DND-41 (cell line): ENCODE measurements at places on chromosomes 13 and 19.

DNA sequence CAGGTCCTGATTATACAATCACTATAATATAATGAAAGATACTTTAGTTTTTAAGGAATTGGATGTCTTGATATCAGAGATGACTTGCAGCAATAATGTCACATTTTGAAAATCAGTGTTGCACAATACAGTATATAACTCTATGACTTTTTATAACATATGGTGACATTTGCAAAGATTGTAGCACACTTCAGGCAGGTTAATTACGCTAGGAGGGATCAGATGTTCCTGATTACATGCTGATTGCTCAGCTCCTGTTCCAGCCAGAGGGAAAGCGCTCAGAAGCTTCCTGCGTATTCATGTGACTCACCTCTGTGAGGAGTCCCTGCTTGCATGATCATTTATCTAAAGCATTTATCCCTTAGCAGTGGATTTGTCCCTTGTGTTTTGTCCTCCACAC, 265.6 kb downstream of the GPC5 start:
- no peak for DNase-seq

- no peak for DNase-seq
Observed at GRCh38 chr19:12648088-12648487, 18.5 kb downstream of the MAN2B1 start.

DNA sequence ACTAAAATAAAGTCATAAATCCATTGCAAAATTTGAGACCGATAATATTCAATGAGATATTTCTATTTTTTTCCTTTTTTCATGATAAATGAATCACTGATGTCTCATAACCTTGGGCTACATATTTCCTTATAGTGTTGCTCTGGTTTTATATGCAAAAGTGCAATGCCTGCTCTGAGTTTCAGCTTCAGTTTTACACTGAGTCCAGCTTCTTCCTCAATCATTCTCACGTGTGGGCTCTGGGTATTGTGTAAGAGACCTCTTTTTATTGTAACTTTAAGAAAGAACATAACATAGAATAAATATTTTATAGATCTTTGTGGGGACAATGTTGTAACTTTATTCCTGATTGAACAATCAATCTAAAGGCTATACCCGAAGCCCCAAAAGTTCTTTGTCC, 280.2 kb upstream of the EDNRB start:
- DNase-seq = no peak

DNA sequence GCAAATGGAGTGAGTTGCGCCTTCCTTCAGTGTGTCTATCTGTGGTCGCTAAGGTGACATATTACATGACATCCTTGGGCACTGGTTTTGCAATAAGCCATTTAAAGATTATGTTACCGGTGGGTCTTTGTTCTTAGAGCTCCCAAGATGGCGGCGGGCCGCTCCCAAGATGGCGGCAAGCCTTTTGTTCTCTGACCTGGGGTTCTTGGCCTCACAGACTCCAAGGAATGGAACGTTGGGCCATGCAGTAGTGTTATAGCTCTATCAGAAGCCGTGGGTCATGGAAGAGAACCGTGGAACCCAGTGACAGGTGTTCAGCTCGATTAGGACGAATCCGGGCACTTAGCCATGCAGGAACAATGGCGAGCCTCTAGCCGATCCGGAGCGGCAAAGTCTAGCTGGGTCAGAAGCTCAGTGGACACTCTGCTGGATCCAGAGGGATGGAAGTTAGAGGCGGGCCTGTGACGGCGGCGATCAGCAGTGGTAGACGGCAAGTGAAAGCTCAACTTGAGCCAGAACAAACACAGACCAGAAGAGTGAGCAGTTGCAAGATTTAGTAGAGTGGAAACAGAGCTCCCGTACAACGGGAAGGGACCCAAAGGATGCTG, 188.6 kb downstream of the TEX29 start:
- DNase-seq = no peak

- DNase-seq = no peak
Observed at GRCh38 chr19:45352471-45352870, 11.9 kb downstream of the KLC3 start.

- no peak for DNase-seq
Observed at GRCh38 chr13:36601186-36601585, 72.6 kb upstream of the SERTM1 start.

- no peak for DNase-seq
Observed at GRCh38 chr19:38190793-38191192, 33.2 kb downstream of the DPF1 start.

DNA sequence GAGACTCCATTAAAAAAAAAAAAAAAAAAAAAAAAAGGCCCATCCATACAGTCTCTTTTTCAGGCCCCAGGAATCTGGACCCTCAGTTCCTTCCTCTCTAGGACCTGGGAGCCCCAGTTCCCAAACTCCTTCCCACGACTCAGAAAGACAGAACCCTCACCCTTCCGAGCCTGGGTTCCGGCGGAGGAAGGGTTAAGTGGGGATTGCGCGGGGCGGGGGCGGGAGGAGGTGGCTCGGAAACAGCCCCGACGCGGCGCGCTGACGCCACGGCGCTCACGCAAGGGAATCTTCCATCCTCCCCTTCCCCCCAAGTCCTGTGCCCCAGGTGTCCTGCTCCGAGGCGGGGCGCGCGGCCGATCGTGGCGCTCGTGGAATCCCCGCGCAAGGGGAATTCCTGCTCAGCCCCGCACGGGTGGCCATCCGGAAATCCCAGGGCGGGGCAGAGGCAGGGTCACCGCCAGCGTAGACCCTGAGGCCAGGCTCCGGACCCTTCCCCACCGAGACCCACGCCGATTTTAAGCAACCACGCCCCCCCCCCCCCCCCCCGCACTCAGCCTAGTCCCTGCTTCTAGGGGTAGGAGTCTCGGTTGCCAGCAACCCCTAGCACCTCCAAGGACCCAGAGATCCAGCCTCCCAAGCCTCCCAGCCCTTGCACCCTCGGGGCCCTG, 659 bp downstream of the NFKBID start:
- peak; percentile 84 for DNase-seq

- no peak for DNase-seq
Observed at GRCh38 chr13:40931719-40932118, 87.4 kb downstream of the ELF1 start.

DNA sequence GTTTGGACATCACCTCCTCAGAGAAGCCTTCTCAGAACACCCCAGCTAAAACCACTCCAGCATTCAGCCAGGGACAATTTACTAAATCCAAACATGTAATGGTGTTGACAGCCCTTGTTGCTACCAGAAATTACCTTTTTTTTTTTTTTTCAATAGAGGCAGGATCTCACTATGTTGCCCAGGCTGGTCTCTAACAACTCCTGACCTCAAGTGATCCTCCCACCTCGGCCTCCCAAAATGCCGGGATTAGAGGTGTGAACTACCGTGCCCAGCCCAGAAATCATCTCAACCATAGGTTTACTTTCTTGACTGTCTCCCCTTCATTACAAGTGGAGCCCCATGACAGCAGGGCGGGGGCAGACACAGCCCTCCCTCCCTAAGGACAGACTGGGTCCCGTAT, 9.2 kb downstream of the CLIP3 start:
- no peak for DNase-seq

GRCh38 chr13:110240352-110240751, 66.6 kb downstream of the COL4A1 start:
- DNase-seq = no peak

DNA sequence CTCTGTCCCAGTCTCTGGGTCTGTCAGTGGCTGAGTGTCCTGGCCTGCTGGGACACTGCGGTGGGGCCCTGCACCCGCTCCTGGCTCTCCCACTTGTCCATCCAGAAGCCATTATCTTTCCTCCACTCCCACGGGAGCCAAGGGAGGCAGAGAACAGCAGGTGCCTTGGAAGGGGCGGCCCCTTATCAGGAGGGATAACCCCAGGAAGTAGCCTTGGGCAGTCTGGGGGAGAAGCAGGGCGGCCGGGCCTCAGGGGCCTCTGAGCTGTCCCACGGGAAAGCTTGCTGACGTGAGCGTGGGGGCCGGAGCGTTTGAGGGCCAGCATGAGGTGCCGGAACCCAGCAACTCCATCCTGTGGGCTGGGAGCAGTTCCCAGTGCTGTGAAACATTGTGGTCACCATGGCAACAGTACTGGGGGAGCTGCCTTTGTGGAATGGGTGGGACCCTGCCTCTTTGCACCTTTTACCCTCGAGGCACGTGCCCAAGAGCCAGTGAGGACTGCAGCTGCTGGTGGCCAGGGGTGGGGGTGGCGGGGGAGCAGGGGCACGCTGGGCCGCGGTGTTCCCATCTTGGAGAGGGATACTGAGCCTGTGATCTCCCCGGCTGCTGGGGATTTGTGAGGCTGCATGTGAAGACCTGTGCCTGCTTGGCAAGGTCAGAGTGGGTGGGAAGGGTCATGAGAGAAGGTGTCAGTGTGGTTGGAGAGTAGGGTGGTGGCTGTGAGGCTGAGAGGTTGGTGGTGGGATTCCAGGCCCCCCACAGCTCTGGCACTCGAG, 20.9 kb downstream of the KLHL26 start:
- DNase-seq = no peak

- no peak for DNase-seq
Observed at GRCh38 chr13:83953916-83954315, 71.6 kb upstream of the SLITRK1 start.

DNA sequence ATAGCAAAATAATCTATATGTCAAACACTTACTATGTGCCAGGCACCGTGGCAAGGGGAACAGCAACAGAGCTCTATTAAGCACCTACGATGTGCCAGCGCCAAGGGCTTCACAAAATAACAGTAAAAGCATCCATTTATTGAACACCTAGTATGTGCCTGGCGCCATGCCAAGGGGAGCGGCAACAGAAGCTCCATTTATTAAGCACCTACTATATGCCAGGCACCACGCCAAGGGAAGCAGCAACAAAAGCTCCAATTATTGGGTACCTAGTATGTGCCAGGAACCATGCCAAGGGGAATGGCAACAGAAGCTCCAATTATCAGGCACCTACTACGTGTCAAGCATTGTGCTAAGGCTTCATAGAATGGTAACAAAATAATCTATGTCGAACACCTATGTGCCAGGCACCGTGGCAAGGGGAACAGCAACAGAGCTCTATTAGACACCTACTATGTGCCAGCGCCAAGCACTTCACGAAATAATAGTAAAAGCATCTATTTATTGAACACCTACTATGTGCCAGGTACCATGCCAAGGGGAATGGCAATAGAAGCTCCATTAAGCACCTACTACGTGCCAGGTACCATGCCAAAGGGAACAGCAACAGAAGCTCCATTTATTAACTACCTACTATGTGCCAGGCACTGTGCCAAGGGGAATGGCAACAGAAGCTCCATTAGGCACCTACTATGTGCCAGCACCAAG, 107.7 kb downstream of the PTPRS start:
- no peak for DNase-seq

DNA sequence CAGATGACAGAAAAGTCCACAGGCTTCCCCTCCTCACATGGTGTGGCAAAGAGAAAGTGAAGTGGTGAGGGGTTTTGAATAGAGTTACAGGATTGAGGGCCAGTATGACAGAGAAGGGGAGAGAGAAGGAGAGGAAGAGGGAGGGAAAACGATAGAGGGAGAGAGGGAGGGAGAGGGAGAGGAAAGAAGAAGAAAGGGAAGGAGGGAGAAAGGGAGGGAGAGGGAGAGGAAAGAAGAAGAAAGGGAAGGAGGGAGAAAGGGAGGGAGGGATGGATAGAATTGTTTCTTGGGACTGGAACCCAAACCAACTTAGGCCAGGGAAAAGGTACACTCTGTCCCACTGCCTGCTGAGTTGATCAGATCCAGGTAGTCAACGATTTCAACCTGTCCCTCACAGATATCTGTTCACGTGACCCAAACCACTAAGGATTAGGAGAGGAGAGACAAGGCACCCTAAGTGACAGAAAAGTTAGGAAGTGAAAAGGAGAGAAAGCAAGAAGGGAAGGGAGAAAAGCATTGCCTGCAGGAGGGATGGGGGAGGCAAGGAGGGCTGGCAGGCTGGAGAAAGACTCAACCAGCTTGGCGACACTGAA, 8.1 kb upstream of the IGFL3 start:
- no peak for DNase-seq

DNA sequence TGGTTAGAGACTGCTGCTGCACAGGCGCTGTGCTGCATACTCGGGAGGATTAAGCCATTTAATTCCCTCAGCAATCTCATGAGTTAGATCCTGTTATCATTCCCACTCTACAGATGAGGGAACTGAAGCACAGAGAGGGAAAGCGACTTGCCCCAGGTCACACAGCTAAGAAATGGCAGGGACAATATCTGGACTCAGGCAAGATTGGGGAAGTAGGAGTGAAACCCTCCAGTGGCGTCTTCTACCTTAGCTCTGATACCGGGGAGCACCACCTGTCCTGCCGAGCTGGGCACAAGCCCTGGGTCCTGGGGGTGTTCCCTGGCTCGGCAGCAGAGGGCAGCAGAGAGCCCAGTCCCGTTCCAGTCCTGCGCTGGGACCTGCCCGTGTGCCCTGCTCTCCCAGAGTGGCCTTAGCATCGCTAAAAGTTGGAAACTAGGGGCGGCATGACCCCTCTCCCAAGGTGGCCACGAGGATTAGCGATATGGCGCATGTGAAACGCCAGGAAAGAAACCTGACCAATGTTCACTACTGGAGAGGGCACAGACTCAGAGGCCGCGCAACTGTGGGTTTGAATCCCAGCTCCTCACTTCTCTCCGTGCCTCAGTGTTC, 20.5 kb downstream of the CYTH2 start:
- peak; percentile 77 for DNase-seq

GRCh38 chr19:49338691-49339300, 3.6 kb downstream of the CD37 start:
- DNase-seq = no peak

- DNase-seq = no peak
Observed at GRCh38 chr13:99963816-99964339, 7.7 kb downstream of the ZIC5 start.

GRCh38 chr13:48593536-48593935, 60.2 kb upstream of the CYSLTR2 start:
- DNase-seq = no peak

- no peak for DNase-seq
Observed at GRCh38 chr13:36870050-36870692, 49.9 kb downstream of the SMAD9 start.

DNA sequence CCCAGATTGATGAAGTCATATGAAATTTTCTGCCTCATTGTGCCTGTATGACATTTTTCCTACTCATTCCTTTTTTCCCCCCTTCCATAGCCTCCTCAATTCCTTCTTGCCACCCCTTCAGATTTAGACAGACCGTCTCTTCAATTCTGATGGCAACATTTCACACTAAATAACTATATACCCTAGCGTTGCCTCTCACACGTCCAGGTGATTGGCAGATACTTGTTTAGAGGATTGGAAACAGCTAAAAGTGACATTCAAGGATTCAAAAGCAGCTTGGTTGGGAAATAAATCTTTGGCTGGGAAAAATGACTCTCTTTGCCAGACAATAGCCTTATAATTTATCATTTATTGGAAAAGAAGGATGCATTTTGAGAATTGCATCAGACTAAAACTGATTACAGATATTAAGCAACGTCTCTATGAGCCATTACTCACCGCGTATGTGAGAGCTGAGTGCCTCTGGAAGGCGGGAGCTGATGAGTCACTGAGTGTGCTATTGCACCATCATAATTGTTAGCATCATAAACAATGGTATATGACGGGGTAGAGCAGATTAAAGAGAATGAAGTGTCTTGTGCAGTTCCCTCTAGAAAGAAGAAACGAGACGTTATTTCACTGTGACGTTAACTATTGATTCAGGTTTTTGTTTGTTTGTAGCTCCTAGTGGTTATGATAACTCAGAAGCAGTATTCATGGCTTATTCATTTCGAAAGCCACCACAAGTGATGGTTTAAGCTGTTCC, 61.1 kb upstream of the FAM216B start:
- no peak for DNase-seq

GRCh38 chr13:80802946-80803345, 462.0 kb upstream of the SPRY2 start:
- no peak for DNase-seq

- DNase-seq = peak; percentile 48
Observed at GRCh38 chr13:112616586-112617362, 28.8 kb upstream of the TUBGCP3 start.

- no peak for DNase-seq
Observed at GRCh38 chr19:780935-781334, 16.3 kb upstream of the PTBP1 start.
